Spleen (tissue), 13 donors: ENCODE measurements at places on chromosomes 12 and 14. TPM values are rescaled to one million over a fixed set of nuclear protein-coding genes. Genes with fewer than 3 reads are reported as not detected.

Gene PTPRR
- total RNA-seq: 2.1 TPM

Gene ARHGEF25
- 18.5 TPM for total RNA-seq

Gene TSPAN19
- total RNA-seq: not detected

Gene NUP107
- 61.4 TPM for total RNA-seq

Gene GLIPR1L2
- total RNA-seq: 1.8 TPM

Gene HOXC11
- not detected for total RNA-seq
